ENCODE measurements at places on chromosomes 3 and 15.

- DNase-seq, result no peak
Observed at GRCh38 chr3:12299026-12299425, 10.2 kb downstream of the PPARG start.

GRCh38 chr3:160618363-160618762 is 53.0 kb upstream of the KPNA4 start:
- DNase-seq, result no peak

GRCh38 chr3:95399585-95399984 is 1336.7 kb downstream of the NSUN3 start:
- no peak for DNase-seq

- DNase-seq, result no peak
Observed at GRCh38 chr3:15303728-15304127, 28.7 kb downstream of the SH3BP5 start.

DNA sequence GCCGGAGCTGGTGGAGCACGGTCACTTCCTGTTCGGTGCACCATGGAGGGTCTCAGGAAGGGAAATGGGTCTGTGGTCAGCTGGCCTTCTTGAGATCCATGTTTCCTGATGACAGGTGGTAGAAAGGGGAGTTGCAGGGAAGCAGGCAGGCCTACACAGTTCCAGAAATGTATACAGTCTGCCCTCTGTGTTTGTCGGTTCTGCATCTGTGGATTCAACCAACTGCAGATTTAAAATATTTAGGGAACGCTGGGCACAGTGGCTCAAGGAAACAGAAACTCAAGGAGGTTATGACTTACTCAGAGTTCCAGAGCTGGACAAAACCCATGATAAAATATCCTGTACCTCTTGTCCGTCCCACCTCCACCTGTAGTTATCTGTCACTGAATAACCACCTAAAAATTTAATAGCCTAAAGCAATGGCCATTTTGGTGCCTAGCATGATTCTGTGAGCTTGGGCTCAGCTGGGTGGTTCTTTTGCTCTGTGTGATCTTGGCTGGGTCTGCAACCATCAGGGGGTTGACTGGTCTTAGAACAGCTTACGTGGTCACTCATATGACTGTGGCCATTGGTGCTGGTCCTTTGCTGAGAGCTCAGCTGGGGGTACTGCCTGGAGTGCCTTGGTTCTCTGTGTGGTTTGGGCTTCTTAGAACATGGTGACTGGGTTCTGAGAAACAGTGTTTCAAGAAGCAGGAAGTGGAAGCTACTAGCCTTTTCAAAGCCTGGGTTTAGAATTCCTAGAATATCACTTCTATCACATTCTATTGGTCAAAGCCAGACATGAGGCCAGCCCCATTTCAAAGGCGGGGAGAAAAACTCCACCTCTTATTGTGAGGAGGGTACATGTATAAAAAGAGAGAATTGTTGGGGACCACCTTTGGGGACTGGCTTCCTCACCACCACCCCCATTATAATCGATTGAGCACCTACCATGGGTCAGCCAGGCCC is 239.7 kb upstream of the BHLHE40 start:
- DNase-seq, result no peak

Measured in activated naive CD8-positive, alpha-beta T cell treated with anti-CD3 and anti-CD28 coated beads, Interleukin-2, amount 50 U/mL, for 16 hours (primary cell).